Stimulated activated CD4-positive, alpha-beta T cell treated with anti-CD3 and anti-CD28 coated beads, Interleukin-4, amount 100 ng/mL, for 1 hour (primary cell): ENCODE measurements at places on chromosomes 1 and 21.

DNA sequence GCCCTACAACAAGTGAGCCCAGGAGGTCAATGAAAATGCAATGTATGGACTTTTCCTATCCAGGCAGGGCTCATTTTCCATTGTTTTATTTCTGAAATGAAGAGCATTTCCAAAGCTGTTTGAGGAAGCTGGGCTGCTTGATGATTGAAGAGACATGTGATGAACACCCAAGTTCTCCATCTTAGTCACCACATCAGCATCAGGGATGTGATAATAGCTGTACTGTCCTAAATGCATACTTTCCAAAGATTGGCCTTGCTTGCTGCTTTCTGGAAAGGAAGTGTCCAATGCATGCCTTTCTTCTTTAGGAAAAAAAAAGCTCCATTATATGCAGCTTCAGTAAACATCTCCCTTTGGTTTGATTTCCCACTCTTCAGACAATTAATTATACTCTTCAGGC, 425.9 kb upstream of the RUNX1 start:
- no peak for DNase-seq

DNA sequence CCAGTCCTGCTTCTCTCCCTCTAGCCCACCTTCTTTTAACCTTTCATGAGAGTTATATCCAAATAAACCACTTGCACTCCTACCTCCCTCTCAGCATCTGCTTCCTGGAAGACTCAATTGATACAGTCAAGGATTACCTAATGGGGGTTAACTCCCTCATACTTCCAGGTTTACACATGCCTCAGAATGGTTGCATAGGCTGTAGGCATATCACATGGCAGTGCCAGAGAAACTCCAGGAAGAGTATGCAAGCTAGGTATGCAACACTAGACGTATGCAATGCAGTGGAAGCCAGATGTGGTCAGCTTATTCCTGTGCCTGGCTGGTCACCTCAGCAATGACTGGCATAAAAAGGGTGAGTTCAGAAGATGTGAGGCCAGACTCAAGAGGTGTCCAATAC, 32.7 kb upstream of the VANGL1 start:
- DNase-seq = no peak

DNA sequence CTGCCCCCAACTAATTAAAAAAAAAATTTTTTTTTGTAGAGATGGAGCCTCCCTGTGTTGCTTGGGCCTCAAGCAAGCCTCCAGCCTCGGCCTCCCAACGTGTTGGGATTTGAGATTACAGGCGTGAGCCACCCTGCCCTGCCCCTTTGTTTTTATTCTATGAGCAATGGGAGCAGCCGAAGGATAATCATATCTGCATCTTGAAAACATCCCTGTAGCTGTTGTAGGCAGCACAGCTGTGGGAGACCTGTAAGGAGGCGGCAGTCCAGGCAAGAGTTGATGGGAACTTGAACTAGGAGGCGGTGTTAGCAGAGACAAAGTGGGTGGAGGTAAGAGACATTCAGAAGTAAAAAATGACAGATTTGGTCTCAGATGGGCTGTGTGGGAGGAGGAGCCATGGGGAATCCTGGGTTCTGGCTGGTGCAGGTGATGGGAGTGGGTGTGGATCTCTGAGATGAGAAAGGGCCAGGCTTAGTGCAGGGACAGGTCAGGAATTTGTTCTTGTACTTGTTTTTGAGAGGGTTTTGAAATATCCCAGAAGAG, 31.3 kb downstream of the STUM start:
- no peak for DNase-seq

DNA sequence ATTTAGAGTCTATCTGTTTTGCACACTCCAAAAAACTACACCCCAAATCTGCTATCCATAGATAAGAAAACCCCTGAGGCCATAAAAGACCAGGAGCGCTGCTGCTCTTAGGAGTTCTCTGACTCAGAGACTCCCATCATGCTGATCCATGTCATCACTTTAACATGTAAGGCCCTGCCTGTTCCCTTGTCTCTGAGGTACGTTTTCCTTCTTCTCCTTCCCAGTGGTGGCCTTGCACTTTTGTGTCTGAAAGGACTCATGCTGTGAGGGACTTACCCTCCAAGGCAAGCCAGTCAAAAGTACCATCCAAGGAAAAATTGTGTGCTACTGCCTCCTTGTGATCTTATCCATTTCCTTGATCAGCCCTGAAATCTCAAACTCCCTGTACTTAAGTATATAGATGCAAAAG, 427.4 kb upstream of the NCAM2 start:
- no peak for DNase-seq

GRCh38 chr1:243507672-243508302, 251.9 kb downstream of the SDCCAG8 start:
- DNase-seq = no peak

DNA sequence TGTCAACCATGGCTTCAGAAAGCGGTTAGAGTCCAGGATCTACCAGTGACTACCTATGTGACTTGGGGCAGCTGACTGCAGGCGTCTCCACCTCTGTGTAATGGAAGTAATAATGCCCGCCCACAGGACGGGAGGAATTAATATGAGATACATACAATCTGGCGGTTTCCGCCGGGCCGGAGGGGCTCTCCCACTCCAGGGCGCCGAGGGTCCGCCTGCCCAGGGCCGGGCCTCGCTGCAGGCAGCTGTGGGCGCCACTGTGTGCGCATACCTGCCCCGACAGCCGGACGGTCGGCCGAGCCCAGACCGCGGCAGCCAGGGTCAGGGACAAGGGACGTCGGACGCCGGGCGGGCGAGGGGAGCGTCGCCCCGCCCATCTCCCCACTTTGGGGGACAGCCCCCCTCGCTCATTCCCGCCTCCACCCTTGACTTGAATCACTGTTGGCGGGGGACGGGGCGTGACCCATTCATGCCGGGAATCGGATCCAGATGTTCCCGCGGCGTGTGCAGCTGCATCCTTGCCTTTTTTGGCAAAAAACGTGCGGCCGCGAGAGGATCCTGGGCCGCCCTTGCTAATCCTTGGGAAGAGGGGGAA, 6.0 kb upstream of the SF3A3 start:
- DNase-seq = no peak

DNA sequence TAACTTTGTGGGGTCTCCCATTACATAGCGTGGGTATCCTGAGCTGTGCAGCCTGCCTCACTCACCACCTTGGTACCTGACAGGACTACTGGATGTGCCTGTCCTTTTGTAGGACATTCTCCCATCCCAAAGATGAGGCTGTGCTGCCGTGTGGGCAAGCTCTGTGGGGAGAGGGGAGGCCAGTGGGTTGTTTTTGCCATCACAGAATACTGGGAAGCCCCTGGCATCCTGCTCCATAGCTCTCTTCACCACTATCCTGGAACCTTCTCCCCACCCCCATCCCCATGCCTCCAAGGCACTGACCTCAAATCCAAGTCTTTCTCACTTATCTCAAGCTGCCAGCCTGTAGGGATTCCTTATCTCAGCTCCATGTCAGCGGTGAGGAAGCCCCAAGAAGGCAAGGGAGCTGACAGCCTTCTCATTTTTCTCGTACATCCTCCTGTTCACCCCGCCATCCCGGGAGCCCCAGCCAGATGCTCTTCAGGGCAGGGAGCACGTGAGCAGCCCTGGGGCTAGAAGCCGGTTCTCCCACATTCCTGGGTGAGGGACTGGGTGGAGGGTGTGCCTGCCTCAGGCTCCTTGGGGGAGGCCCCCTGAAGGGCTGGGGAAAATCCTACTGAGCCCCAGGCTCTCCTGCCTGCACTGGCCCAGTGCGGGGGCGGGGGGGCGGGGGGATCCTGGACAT, 2.4 kb upstream of the ELF3 start:
- no peak for DNase-seq

DNA sequence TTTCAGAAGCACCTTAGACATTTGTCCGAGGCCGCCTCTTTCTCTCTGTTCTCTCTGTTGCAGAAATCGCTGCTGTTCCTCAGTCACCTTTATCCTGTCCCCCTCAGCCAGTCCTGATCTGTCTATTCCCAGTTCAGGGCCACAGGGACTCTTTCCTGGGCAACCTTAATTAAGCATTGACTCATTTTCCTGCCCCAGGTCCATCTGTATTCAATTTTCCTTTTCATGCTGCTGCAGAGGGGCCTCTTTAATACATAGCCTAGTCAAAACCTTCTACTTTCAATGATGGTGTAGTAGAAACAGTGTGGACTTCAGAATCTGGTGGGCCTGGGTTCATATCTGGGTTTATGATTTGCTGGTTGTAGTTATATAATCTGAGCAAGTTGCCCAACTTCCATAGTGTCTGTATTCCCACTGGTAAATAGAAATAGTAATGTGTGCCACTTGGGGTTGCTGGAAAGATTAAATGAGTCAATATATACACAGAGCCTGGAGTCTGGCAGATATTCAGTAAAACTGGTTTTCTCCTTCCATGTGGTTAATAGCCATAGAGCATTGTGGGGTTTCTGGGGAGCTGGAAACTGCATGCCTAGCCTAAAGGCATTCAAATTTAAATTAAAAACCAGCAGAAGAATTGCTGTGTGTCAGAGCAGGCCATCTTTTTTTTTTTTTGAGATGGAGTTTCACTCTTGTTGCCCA, 4.5 kb downstream of the TRAF5 start:
- DNase-seq = no peak

GRCh38 chr21:24420689-24421088, 1186.6 kb downstream of the MRPL39 start:
- DNase-seq = no peak

GRCh38 chr1:145997016-145997717, 788 bp upstream of the TXNIP start:
- DNase-seq = peak; percentile 56

- DNase-seq = no peak
Measured at GRCh38 chr1:183506561-183506960, 34.3 kb downstream of the SMG7 start.

- no peak for DNase-seq
Measured at GRCh38 chr1:194159941-194160340, 973.5 kb upstream of the B3GALT2 start.

- DNase-seq = no peak
Measured at GRCh38 chr1:53944469-53945182, 873 bp downstream of the IFT25 start.

DNA sequence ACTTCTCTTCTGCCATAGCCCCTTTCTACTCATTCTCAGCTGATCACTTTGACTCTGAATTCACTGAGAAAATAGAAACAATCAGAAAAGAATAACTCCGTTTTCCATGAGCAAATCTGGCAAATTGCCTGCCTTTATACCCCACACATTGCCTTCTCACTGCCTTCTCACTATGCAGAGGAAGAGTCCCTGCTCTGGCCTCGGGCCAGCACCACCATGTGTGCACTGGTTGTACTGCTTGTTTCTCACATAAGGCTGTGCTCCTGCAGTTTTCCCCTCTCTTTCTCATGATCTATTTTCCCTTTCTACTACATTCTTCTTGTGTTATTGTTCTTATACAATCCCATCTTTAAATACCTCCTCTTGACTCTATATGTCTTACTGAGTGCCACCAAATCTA, 2.3 kb upstream of the HMGCS2 start:
- DNase-seq = no peak

GRCh38 chr1:157403203-157403602, 149.1 kb downstream of the FCRL5 start:
- DNase-seq = no peak

DNA sequence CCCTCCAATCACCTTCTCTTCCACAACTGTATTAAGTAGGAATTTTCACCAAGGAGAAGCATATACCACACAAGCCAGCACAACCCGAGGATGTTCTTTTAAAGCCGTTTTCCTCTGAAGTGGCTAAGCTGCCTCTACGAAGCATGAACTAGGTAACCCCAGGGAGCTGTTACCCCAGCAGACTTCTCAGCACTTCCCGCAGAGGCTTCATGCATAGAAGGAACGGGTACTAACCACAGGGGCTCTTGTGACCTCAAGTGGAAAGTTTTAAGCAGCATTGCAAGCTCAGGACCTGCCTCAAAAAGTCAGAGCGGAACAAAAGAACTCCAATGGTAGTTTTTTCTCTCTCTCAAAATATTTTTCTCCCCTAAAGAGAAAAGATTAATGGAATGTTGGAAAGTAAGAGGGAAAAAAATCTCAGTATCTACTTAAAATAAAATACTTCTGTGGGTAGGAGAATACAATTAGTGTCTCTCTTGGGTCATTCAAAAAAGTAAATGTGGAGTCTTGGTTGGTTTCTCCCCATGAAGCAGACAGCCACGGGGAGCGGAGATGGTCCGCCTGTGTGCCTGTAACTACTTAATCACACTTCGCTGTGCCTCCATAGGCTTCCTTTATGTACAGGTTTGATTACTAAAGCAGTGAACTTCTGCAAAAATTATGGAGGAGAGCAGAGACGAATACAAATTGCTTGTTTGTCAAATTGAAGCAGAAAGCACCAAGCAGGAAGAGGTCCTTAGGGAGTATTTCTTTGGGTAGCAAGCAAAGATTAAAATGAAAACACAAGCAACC, 40.9 kb downstream of the STX6 start:
- no peak for DNase-seq

- DNase-seq = no peak
Measured at GRCh38 chr1:107363154-107363553, 222.3 kb downstream of the NTNG1 start.

DNA sequence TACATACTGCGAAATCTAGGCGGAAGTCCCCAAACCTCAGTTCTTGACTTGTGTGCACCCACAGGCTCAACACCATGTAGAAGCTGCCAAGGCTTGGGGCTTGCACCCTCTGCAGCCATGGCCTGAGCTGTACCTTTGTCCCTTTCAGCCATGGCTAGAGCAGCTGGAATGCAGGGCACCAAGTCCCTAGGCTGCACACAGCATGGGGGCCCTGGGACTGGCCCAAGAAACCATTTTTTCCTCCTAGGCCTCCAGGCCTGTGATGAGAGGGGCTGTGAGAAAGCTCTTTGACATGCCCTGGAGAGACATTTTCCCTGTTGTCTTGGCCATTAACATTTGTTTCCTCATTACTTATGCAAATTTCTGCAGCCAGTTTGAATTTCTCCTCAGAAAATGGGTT, 1.5 kb upstream of the PRSS38 start:
- DNase-seq = no peak

DNA sequence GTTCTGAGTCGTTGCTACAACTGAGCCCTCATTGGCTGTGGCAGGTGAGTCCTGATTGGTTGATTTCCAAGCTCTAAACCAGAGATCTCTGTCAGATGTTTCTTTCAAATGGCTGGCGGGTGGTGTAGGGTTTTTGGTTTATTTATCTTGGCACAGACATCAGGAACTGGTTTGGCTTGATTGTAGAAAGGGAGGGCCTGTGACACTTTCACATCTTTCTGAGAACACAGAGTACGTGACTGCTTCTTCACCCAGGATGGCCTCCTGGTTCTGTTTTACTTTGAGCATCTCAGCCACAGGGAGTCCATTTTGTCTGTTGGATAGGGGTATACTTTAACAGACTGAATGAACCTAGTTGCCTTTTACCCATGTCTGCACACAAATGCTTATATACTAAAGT, 89.4 kb upstream of the GPR52 start:
- DNase-seq = no peak
